ENCODE measurements at places on chromosomes 13 and 19.

GRCh38 chr19:18204394-18205199, 755 bp upstream of the RAB3A start:
- DNase-seq, result no peak

DNA sequence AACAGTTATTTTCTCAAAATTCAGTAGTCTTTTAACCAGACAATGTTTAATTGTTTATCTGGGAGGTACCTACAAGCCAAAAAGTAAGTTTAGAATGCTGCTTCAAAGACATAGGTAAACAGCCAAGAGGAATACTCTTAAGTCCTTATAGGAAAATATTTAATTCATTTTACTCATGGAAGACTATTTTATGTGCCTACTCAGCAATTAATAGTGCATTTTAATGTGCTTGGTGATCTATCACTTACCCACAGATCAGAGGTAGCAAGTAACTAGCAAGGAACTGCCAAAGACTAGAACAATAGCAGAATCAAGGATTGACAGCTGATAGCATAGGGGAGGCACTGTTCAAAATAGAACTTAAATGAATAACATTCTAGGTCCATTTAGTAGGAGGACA, 60.4 kb downstream of the DNAJC15 start:
- DNase-seq, result peak; percentile 3

DNA sequence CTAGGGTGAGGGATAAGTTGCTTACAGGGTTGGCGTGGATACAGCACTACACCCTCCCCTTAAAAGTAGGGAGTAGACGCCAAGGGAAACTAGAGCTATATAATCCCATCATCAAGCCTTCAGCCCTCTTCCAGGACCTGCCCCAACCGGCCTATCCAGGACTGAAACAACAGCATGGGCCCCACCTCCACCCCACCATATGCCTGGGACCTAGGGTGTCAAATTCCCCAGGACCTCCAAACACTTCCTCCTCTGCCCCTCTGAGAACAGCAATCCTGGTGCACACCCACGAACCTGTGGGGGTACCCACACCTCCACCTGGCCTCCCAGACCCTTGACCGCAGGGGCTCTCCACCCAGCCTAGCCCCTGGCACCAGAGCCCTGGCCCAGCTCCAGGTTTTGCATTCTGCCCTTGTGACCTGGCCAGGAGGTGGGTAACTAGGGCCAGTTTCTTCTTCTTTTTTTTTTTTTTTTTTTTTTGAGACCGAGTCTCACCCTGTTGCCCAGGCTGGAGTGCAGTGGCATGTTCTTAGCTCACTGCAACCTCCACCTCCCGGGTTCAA, 1.4 kb upstream of the CYP2F1 start:
- DNase-seq, result no peak

DNA sequence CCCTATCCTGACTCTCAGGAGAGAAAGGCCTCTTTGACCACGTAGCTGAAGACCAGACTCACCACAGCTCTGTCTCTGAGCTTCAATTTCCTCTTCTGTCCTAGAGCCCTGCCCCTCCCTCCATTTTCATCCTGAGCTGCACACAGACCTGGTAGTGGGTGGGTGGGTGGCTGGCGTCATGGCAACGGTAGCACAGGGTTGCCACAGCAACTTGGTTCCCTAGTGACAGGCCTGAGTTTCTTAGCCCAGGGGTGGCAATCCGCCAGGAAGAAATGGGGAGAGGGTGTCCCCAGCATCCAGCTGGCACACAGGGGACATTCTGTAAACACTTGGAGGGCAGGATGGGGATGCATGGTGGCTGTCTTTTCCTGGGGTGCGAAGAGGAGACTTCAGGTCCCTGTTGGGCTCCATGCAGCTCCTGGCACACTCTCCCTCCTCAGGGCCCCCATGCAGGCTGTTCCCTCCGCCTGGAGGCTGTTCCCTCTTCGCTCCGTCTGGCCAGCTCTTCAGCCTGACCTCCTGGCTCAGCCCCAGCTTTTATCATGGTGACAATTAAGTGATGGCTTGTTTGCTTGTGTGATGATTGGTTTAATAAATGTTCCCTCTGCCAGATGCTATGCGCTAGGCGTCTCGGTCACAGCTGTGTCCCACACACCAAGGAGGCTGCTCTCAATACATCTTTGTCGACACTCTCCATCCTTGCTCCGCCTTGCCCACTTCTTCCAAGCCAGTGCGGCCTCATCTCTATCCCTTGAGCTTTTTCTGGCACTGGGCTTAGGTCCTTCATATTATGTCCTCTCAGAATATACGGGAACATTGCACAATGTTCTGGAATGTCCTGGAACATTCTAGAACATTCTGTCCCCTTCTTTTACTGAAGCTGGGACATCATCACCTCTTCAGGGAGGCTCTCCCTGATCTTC, 7.4 kb upstream of the KLHL26 start:
- no peak for DNase-seq

GRCh38 chr13:40220299-40220935, 446.0 kb downstream of the FOXO1 start:
- DNase-seq, result no peak

DNA sequence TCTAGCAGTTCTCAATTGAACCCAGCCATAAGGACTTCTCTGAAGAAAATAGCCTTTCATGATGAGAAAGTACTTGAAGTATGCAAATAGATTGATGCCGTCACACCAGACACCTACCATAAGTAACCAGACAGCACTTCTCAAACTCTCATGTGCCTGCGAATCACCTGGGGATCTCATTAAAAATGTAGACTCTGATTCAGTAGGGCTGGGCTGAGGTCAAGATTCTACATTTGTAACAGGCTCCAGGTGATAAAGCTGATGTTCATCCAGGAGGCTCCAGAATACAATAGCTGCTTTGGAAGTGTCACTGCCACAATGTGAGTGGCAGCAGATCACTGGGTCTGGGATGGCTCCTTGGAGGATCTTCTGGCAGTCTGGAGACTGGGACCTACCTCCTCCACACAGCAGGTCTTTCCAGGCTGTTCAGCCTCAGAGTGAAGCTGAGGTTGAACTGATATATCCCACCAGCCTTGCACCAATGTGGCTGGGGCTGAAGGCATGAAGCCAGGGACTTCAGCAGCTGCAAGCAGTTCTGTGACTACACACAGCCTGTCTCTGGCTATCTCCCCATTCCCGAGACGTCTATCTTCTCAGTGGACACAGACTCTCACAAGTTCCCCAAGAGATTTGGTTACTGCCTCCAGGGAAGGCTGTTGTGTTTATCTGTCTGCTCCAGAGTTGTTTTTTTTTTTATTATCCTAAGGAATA, 9.1 kb downstream of the MBNL2 start:
- DNase-seq, result no peak

DNA sequence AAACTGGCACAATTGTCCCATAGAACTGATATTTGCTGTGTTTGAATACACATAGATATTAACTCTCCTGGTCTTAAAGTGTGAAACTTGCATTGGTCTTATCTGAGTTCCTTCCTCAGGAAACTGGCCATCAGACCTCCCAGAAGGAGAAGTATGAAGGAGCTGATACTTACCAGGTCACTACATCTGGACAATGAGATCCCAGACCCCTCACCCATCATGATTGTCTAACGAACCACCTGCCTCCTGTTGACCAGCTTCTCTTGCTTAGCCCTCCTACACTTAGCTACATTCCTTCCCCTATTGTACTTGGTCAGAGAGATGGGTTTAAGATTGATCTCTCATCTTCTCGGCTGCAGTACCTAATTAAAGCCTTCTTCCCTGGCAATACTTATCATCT, 413.3 kb downstream of the KCTD12 start:
- DNase-seq, result no peak

DNA sequence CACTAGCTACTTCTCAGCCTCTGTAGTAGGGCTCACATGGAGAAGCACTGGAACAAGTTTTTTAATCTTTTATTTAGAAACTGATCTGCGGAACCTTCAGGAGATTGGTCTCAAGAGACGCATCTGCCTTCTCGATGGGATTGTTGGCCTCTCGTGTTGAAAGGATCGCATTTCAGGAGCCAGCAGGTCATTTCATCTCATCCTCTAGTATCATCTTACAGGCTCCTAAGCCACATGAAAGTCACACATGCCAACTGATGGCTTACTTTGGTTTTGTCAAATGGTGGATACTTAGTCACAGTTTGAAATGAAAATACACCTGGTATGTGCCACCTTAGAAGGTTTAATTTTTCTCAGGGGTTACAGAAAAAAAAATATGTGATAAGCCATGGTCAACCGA, 1703.6 kb downstream of the EFNB2 start:
- no peak for DNase-seq

- DNase-seq, result peak; percentile 46
These were observed 347.5 kb downstream of the GPC5 start for GRCh38 chr13:91745967-91746366.

DNA sequence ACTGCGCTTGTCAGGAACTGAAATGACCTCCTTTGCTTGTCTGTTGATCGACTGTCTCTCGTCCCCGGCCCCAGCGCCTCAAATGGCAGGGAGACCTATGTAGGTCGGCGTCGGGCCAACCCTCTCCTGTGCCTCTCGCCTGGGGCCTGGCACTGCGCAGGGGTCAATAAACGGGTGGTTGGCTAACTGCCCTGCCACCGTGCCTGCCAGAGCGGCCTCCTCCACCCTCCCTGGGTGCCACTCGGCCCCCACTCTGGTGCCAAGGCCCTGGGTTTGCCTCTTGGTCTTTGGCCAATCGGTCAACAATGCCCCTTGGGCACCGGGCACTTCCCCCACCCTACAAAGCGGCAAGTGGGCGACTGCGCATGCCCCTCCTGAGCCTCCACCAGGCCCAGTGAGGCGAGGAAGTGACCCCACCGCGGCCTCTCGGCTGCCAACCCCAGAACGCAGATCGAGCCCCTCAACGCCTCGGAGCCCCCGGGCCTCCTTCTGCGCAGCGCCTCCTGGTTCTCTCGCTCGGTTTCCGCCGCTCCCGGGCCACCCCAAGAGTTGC, 1.1 kb downstream of the KEAP1 start:
- peak; percentile 80 for DNase-seq

DNA sequence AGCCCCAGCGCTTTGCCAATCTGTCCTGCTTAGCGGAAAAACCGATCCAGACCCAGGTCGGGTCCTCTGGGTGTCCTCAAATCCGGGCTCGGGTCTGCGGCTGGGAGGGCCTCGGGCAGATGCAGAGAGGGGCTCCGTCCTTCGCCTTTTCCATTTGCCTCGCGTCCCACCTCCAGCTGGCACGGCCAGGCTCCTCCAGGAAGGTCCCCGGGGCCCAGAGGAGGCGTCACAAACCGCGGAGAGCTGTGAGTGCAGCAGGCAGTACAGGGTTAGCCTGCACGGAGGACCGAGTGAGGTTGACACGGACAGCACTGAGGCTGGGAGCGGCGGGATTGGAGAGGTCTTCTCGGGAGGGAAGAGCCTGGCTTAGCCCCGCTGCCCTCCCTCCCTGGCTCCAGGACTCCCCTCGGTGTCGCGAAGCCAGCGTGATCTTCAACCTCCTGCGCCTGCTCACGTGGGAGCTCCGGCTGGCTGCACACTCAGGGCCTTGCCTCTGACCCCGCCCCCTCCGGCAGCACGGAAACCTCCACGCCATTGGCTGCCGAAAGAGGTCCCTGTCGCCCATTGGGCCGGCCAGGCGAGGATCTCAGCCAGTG, 2.8 kb upstream of the IFNL2 start:
- no peak for DNase-seq

DNA sequence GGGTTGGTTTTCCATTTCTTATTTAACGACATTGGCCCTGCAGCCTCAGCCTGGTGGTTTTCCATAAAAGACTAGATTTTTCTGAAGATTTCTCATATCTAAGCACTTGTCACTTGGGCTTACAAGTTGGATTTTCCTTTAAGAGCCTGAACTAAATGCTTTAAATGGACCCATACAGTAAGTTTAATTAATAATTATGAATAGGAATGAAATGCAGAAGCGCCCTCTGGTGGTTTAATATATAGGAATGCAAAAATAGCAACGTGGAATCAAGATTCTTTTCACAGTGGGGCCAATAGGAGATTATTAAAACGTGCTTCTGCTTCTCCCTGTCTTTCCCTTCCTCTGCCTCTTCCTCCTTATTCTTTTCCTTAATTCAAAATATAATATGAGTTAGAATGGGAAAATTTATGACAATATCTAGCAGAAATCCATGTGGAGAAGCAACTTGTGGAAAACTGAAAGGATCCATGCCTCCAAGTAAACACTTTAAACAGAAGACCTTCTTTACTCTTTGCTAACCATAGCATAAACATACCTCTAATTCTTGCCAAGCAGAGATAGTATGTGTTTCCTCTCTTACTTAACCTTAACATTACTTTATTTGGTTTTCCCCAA, 324.0 kb downstream of the GPC5 start:
- DNase-seq, result peak; percentile 27

DNA sequence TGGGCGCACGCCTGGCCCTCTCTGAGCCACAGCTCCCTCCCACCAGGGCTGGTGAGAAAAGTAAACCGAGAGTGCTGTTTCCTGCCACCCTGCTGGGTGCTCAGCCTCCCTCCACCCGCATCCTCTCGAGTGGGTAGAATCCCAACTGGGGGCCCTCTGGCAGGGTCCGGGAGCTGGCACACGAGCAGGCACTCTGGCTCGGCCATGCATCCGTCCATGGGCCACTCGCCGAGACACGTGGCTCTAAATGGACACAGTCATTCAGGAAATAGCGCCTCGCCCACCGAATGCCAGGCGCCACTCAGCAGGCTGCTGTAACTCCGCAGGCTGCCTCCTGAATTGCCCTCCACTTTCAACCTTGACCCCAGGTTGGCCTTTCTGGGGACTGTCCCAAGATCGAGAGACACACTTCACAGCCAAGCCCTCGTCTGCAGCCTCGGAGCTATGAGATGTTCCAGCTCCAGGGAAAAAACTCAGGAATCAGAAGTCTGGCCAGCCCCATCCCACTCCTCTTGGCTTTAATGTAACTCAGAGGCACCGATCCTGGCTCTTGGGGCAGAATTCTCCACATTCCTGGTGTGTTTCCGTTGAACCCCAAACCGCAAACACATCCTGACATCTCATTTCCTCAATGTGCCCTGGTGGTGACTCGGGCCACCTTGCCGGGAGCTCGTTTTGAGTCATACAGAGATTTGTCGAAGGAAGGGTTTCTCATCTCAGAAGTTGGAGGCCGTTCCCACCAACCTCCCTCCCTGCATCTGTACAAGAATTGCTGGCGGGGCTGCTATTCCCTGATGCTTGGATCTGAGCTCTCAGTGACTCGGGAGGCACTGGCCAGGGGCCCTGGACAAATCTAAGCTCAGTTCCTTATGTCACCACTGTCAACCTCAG, 14.1 kb downstream of the KLF2 start:
- DNase-seq, result no peak

DNA sequence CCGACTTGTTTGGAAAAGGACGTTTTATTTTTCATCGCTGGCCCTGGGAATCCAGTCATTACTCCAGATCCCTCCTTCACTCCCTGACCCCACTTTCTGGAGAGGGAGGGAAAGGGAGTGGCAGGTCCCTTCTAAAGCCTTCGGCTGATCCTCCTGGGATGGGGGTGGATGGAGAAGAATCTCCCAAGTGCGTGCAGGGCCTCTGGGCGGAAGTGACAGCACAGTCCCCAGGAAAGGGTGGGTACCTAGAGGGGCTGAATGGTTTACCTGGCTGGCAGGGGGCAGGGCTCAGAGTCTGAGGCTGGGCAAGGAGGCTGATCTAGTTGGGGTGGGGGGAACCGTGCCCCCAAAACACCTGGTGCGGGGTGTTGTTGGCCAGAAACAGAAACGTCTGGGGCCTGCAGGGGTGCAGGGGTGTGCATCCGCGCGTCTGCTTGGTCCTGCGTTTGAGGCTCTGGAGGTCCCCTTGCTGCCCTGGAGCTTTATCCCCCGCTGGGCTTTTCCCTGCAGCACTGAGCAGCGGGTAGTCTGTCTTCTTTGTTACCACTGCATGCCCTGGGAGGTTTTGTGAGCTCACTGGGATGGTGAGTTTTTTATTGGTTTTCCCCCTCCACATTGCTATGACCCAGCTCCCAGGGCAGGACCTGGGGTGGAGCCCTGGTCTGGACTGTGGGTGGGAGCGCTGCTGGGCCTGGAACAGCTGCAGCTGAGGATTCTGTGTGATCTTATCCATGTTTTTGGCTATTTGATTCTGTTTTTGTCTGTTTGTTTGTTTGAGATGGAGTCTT, 3.0 kb upstream of the ZNF628 start:
- DNase-seq, result no peak
